CD8-positive, alpha-beta memory T cell (primary cell): ENCODE measurements at places on chromosomes 2 and 18. TPM values are rescaled to one million over a fixed set of nuclear protein-coding genes. Genes with fewer than 3 reads are reported as not detected.
A peak's percentile ranks its signal among the peaks of the same experiment; 100 is the strongest.

- DNase-seq, result peak; percentile 11
- H3K27me3 ChIP-seq, result no peaks in the 10 kb centered on the region
- H3K4me3 ChIP-seq, result no peak overlapping the region
- H3K36me3 ChIP-seq, result no peaks in the 10 kb centered on the region
- peak overlapping the region; percentile 84 for H3K27ac ChIP-seq
- peaks cover 34% of the 10 kb centered on the region for H3K4me1 ChIP-seq
Observed at GRCh38 chr2:96921561-96922319, 51.9 kb upstream of the SEMA4C start.

DNA sequence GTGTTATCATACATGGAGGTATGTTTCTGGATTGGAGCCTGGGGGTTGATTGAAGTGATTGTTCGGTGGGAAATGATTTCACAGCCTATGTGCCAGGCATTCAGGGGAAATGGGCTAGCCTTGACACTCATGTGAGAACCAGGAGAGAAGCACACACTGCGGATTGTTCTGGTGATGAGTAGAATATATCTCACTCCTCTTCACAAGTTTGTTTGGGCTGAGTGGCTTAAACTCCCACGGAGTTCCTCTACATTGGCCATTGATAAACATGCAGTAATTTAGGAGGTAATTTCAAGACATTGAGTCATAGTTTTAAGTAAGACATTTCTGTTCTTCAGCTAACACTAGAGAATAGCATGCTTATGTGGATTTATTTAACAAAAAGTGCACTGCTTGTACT lies 498.9 kb upstream of the NETO1 start:
- H3K36me3 ChIP-seq, result no peaks in the 10 kb centered on the region
- DNase-seq, result no peak
- no peaks in the 10 kb centered on the region for H3K27me3 ChIP-seq
- H3K4me1 ChIP-seq, result no peaks in the 10 kb centered on the region
- no peak overlapping the region for H3K27ac ChIP-seq
- no peak overlapping the region for H3K4me3 ChIP-seq

DNA sequence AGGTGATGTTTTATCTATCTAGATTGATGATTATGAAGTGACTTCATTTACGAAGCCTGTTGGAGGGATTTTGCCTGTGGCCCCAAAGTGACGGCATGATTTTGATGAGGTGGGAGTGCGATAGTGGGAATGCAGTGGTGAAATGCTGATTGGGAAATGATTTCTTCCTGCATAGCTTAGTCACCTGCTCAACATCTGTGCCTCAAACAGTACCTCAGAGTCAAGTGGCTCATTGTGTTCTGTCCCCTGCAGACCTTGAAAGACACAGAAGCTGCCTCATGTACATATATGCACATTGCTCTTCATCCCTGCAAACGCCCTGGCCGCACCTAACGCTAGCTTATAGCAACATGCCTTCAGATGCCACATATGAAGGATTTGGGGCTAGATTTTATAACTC lies 201.2 kb downstream of the TPGS2 start:
- no peak for DNase-seq
- H3K4me1 ChIP-seq, result no peaks in the 10 kb centered on the region
- no peaks in the 10 kb centered on the region for H3K36me3 ChIP-seq
- H3K27ac ChIP-seq, result no peak overlapping the region
- no peaks in the 10 kb centered on the region for H3K27me3 ChIP-seq

- no peak overlapping the region for H3K27ac ChIP-seq
- H3K36me3 ChIP-seq, result no peaks in the 10 kb centered on the region
- H3K4me3 ChIP-seq, result no peak overlapping the region
- DNase-seq, result no peak
- H3K27me3 ChIP-seq, result no peaks in the 10 kb centered on the region
Observed at GRCh38 chr2:224668123-224668909, 47.8 kb downstream of the CCDC195 start.

- H3K27ac ChIP-seq, result no peak overlapping the region
- no peak overlapping the region for H3K4me3 ChIP-seq
- H3K36me3 ChIP-seq, result peaks cover 13% of the 10 kb centered on the region
- DNase-seq, result no peak
Observed at GRCh38 chr2:96626553-96626942, 11.6 kb downstream of the KANSL3 start.

GRCh38 chr2:38266382-38267061 lies 110.6 kb downstream of the ATL2 start:
- no peaks in the 10 kb centered on the region for H3K4me1 ChIP-seq
- H3K4me3 ChIP-seq, result no peak overlapping the region
- H3K27ac ChIP-seq, result no peak overlapping the region
- DNase-seq, result no peak
- no peaks in the 10 kb centered on the region for H3K36me3 ChIP-seq
- H3K27me3 ChIP-seq, result no peaks in the 10 kb centered on the region

- H3K27me3 ChIP-seq, result no peaks in the 10 kb centered on the region
- no peak overlapping the region for H3K27ac ChIP-seq
- H3K4me1 ChIP-seq, result no peaks in the 10 kb centered on the region
- DNase-seq, result no peak
- H3K4me3 ChIP-seq, result no peak overlapping the region
Observed at GRCh38 chr2:165192729-165193128, 11.1 kb downstream of the SCN3A start.

DNA sequence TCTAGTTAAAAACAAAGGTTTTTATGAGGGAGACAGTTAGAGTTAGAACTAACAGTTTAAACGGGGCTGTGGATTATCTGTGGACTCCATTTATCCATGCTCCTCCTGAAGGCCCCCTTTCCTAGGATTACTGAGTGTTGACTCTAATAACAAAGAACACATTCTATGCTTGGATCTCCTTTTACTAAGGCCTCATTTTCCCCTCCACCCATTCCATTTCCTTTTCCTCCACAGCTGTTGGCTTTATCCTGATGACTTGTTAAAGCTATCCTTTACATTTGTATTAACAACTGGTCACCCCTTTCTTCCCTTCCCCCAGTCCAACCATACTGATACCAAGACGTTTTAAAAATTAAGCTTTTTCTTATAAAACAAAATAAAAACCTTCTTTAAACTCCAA lies 220.6 kb downstream of the SRBD1 start:
- no peak for DNase-seq
- H3K27me3 ChIP-seq, result no peaks in the 10 kb centered on the region
- peaks cover 10% of the 10 kb centered on the region for H3K36me3 ChIP-seq
- no peak overlapping the region for H3K4me3 ChIP-seq
- H3K4me1 ChIP-seq, result no peaks in the 10 kb centered on the region

- DNase-seq, result no peak
- peaks cover 4% of the 10 kb centered on the region for H3K4me1 ChIP-seq
- H3K4me3 ChIP-seq, result no peak overlapping the region
- H3K27ac ChIP-seq, result no peak overlapping the region
- H3K27me3 ChIP-seq, result no peaks in the 10 kb centered on the region
- no peaks in the 10 kb centered on the region for H3K36me3 ChIP-seq
Observed at GRCh38 chr18:11994703-11995444, 13.6 kb downstream of the IMPA2 start.

DNA sequence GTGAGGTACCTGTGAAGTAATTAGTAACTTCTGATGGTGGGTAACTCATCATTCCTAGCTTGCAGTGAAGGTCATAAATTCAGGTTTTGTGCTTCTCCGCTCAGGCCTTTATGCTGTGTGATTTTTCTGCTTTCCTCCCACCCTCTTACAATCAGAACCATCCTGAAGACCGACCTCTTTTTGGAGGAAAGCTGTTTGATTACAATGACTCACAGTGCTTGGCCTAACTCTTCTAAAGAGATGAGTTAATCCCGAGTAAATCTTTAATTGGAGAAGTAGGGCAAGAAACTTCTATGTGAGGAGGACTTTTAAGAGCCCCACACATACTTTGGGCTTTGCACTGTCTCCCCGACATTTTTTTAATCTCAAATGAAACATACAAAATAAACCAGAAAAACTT lies 53.1 kb downstream of the TTC27 start:
- no peaks in the 10 kb centered on the region for H3K4me1 ChIP-seq
- H3K36me3 ChIP-seq, result peaks cover 5% of the 10 kb centered on the region
- H3K27ac ChIP-seq, result no peak overlapping the region

GRCh38 chr2:185221-185620 lies 78.6 kb downstream of the SH3YL1 start:
- no peaks in the 10 kb centered on the region for H3K36me3 ChIP-seq
- H3K4me3 ChIP-seq, result no peak overlapping the region
- peaks cover 8% of the 10 kb centered on the region for H3K4me1 ChIP-seq
- H3K27me3 ChIP-seq, result no peaks in the 10 kb centered on the region

GRCh38 chr18:48801728-48802542 lies 148.8 kb downstream of the SMAD7 start:
- peak; percentile 39 for DNase-seq
- H3K27me3 ChIP-seq, result no peaks in the 10 kb centered on the region
- H3K27ac ChIP-seq, result no peak overlapping the region
- H3K4me1 ChIP-seq, result peaks cover 22% of the 10 kb centered on the region
- no peaks in the 10 kb centered on the region for H3K36me3 ChIP-seq

GRCh38 chr2:139122711-139123158 lies 342.5 kb upstream of the NXPH2 start:
- no peak overlapping the region for H3K4me3 ChIP-seq
- DNase-seq, result no peak
- H3K27ac ChIP-seq, result no peak overlapping the region
- H3K4me1 ChIP-seq, result no peaks in the 10 kb centered on the region
- H3K27me3 ChIP-seq, result no peaks in the 10 kb centered on the region
- no peaks in the 10 kb centered on the region for H3K36me3 ChIP-seq

DNA sequence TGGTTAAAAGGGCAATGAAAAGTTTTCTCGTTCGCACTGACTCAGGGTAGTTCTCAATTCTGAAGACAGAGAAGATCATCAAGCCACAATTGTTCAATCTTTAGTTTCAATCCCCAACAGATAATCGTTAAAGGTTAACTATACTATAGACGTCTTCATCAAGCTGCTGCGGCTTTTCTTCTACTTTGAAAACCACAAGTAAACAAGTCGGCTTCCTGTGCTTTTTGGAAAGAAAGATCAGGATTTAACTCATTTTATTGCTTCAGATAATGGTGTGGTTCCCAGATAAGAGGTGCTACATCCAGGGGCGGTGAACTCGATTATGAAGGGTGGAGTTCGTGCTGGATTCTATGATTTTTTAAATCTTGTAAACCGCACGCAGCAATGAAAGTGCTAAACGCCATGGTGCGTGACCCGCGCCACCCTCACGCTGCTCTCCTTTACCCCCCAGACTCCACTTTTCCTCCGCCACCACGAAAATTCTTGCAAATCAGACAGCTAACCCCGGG lies 545 bp upstream of the CDCA7 start:
- peak; percentile 7 for DNase-seq
- peak overlapping the region; percentile 66 for H3K27ac ChIP-seq
- peaks cover 15% of the 10 kb centered on the region for H3K27me3 ChIP-seq
- H3K36me3 ChIP-seq, result no peaks in the 10 kb centered on the region
- peak overlapping the region; percentile 69 for H3K4me3 ChIP-seq
- peaks cover 15% of the 10 kb centered on the region for H3K4me1 ChIP-seq

GRCh38 chr2:126507425-126507911 lies 148.5 kb upstream of the GYPC start:
- H3K4me3 ChIP-seq, result no peak overlapping the region
- H3K27ac ChIP-seq, result no peak overlapping the region
- DNase-seq, result no peak
- H3K27me3 ChIP-seq, result no peaks in the 10 kb centered on the region

DNA sequence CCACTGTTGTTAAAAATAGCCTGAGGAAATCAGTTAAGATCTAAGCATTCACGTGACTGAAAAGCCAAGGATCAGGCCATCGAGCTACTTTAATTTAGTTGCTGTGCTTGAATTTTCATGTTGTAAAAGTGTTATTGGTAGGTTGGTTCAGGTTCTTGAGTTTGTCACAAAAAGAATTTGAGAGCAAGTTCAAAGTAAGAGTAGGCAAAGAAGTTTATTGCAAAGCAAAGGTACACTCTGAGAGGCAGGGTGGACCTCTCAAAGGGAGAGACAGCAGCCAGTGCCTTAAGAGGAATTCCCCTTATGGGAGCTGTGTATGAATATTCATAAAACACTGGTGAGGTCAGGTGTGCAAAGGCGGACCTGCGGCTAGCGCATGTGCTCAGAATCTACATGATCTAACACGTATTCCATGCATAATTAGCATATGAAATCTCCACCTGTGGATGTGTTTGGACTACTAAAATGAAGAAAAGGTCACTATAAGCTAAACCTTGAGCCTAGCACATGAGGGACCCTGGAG lies 236.5 kb downstream of the NDUFA10 start:
- no peak overlapping the region for H3K27ac ChIP-seq
- H3K36me3 ChIP-seq, result no peaks in the 10 kb centered on the region
- no peak overlapping the region for H3K4me3 ChIP-seq
- H3K27me3 ChIP-seq, result no peaks in the 10 kb centered on the region
- H3K4me1 ChIP-seq, result no peaks in the 10 kb centered on the region
- no peak for DNase-seq

GRCh38 chr2:155846259-155846658 lies 486.3 kb downstream of the NR4A2 start:
- H3K4me3 ChIP-seq, result no peak overlapping the region
- H3K27me3 ChIP-seq, result no peaks in the 10 kb centered on the region
- no peak overlapping the region for H3K27ac ChIP-seq
- no peak for DNase-seq
- H3K4me1 ChIP-seq, result no peaks in the 10 kb centered on the region

DNA sequence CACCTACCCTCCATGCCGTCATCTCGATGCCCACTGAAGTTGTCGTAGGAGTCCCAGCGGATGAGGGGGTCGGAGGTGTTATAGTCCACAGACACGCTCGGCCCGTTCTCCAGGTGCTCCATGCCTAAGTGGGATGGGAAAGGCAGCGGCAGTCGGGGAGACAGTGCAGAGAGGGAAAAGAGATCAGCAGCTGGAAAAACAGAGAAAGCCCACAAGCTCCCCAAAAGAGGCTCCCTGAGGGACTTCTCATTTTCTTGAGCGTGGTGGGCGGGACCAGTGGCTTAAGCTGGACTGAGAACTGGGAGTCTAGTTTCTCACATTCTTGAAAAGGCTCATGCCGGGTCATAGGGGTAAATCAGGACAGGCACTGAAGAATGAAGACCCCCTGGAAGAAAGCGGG lies 121.9 kb downstream of the TNS1 start:
- no peaks in the 10 kb centered on the region for H3K4me1 ChIP-seq
- no peak overlapping the region for H3K27ac ChIP-seq
- H3K4me3 ChIP-seq, result no peak overlapping the region

GRCh38 chr2:80086831-80087230 lies 217.7 kb downstream of the LRRTM1 start:
- no peak for DNase-seq
- H3K36me3 ChIP-seq, result no peaks in the 10 kb centered on the region
- H3K4me3 ChIP-seq, result no peak overlapping the region
- no peak overlapping the region for H3K27ac ChIP-seq
- H3K27me3 ChIP-seq, result no peaks in the 10 kb centered on the region
- H3K4me1 ChIP-seq, result no peaks in the 10 kb centered on the region

The UPP2 gene
- not detected for total RNA-seq

The CTNNA2 gene
- total RNA-seq, result not detected

The RPIA gene
- total RNA-seq, result 70.2 TPM

The ATP6V1B1 gene
- not detected for total RNA-seq

The TMEM169 gene
- 0.63 TPM for total RNA-seq

The RGPD3 gene
- 0.18 TPM for total RNA-seq
